ENCODE measurements at places on chromosomes 1 and 21. TPM values are rescaled to one million over a fixed set of nuclear protein-coding genes. Genes with fewer than 3 reads are reported as not detected.

The CLDN14 gene
- not detected for total RNA-seq

The ALPL gene
- total RNA-seq, result 11.0 TPM

The CHML gene
- total RNA-seq, result 6.6 TPM

The COP1 gene
- 23.4 TPM for total RNA-seq

The KIAA1614 gene
- 6.4 TPM for total RNA-seq

The SLAMF7 gene
- total RNA-seq, result 0.46 TPM

The NPR1 gene
- 14.6 TPM for total RNA-seq

The RHD gene
- not detected for total RNA-seq

The SELENOF gene
- total RNA-seq, result 75.7 TPM

The MANEAL gene
- 1.2 TPM for total RNA-seq

The CEP170 gene
- total RNA-seq, result 44.7 TPM

The MAN1C1 gene
- 19.5 TPM for total RNA-seq

The MFSD2A gene
- 0.65 TPM for total RNA-seq

The MARK1 gene
- total RNA-seq, result 17.3 TPM

The ADGRB2 gene
- total RNA-seq, result 16.1 TPM

The RPTN gene
- total RNA-seq, result not detected

The AADACL4 gene
- not detected for total RNA-seq

The TTC3 gene
- total RNA-seq, result 35.8 TPM

The HORMAD1 gene
- total RNA-seq, result not detected

The APOBEC4 gene
- total RNA-seq, result not detected

The LRRC38 gene
- total RNA-seq, result 0.38 TPM

The CD2 gene
- 0.38 TPM for total RNA-seq

The PADI4 gene
- total RNA-seq, result 0.24 TPM

The GABRD gene
- total RNA-seq, result 0.49 TPM

The KCNE1 gene
- 5.5 TPM for total RNA-seq

The SPRR2F gene
- total RNA-seq, result not detected

The CD1E gene
- total RNA-seq, result not detected

The FCGR3B gene
- total RNA-seq, result 4.8 TPM

The TMPRSS15 gene
- not detected for total RNA-seq

The SPRR2B gene
- total RNA-seq, result not detected

The C1QC gene
- total RNA-seq, result 140 TPM

Data from Right ventricle myocardium inferior (tissue), 1 donor.